ENCODE measurements at places on chromosomes 2 and 18.

DNA sequence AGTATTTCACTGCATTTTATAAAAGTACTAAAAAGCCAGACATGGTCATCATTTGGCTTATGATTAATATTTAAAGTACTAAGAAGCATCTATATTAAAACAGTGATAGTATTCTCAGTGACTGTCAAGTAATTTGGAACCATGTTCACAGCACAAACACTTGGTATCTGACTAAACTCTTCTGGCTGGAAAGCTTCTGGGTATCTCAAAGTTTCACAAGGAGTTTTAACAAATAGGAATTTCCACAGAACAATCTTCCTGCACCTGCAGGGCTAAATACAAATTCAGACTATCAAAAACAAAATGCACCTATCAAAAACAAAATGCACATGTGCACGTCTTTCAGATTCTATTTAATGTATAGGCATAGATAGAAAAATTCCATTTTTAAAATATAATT, 158.8 kb downstream of the L3MBTL4 start:
- DNase-seq: no peak

- DNase-seq: no peak
These were observed 13.3 kb upstream of the MTERF4 start for GRCh38 chr2:241115361-241115760.

- no peak for DNase-seq
These were observed 34.6 kb upstream of the C2orf15 start for GRCh38 chr2:99106913-99107312.

DNA sequence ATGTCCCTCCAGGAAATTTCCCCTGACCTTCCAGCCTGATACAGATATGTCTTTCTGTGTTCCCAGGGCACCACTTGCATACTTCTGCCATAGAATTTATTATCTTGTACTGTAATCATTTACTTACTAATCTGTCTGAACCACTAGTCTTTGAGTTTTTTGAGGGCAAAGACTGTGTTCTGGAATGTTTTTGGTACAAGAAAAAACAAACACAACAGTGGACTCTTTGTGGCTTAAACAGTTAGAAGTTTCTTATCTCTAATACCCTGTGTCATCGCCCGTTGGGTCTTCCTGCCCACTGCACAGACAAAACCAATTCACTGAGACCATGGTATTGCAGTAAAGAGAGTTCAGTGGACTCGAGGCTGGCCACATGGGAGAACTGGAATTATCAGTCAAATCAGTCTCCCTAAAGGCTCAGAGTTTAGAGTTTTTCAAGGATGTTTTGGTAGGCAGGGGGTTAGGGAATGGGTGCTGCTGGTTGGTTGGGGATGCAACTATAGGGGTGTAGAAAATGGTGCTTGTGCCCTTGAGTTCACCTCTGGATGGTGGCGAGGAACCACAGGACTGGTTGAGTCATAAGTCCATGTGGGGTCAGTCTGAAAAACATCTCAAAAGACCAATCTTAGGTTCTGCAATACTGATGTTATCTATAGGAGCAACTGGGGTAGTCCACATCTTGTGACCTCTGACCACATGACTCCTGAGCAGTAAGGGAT, 20.3 kb downstream of the RALB start:
- no peak for DNase-seq

GRCh38 chr18:60646725-60647124, 274.1 kb upstream of the MC4R start:
- DNase-seq: no peak

- DNase-seq: no peak
These were observed 1275.2 kb upstream of the CRIM1 start for GRCh38 chr2:35080231-35080910.

GRCh38 chr2:136766073-136766404, 694 bp downstream of the THSD7B start:
- DNase-seq: no peak

DNA sequence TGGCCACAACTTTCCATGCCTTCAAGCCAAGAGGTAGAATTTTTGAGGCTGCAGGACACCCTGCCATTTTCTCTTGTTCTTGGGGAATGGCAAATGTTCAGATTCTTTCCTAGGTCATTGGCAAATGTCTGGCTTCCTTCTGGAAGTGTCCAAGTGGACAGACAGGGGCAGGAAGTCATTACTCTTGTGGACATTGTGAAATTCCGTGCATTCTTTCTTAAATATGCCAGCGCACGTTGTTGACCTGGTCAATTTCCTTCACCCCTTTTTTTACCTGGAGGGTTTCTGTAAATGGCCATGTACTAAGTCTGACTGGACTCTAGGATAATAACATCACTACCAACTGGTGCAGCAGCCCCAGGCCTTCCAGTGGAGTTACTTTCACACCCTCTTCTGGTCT, 13.9 kb downstream of the ASB18 start:
- no peak for DNase-seq

DNA sequence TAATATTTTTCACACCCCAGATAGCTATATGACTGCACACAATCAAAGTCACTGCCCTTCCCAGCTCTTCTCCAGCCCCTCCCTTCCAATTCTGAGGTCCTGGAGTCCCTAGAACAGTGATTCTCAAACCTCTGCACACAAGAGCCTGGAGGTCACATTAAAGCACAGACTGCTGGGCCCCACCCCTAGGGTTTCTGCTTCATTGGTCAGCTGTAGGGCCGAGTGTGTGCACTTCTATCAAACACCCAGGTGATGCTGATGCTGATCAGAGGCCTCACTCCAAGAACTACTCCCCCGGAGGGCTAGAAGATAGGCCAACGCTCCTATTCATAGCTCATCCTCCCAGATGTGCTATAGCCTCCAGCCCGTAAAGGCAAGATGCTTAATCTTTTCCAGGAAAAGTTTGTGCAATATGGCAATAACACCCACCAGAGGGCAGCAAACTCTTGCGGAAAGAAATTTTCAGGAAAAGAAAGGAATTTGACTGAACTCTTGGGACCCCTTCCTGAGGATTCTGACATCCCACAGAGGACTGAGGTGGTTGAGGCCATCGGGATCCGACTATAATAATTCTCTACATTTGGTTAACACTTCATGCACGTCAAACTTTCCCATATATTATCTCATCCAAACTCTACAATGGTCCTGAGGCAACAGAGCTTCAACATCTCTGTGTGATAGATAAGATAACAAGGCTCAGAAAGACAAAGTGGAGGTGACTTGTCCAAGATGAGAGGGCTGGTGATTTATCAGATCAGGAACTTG, 194.2 kb upstream of the PKDCC start:
- peak; percentile 51 for DNase-seq

- no peak for DNase-seq
These were observed 76.4 kb downstream of the ZRANB3 start for GRCh38 chr2:135454608-135455007.
